ENCODE measurements at places on chromosomes 3 and 15.

GRCh38 chr15:67824976-67825880, at the start of gene SKOR1:
TSS of gene SKOR1 (plus strand) at chr15:67825509. CDS start at chr15:67825603, 94 bp downstream.
- no peak for DNase-seq

DNA sequence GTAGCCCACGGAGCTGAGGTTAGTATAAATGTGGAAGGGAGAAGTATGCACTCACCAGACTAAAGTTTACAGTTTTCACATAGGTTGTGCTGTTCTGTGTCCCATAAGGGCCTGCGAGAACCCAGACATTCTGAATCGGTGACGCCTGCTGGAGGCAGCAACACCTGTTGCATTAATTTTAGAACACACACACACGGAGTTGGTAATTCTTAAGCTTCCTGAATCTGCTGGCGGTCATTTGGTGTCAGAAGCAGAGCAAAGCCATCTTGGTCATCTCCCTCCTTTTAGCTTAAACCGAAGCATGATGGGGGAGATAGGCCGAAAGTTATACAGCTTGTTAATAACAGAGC, 41.1 kb upstream of the AP3B2 start:
- no peak for DNase-seq

- no peak for DNase-seq
These were observed 57.4 kb upstream of the C15orf61 start for GRCh38 chr15:67463488-67463887.

DNA sequence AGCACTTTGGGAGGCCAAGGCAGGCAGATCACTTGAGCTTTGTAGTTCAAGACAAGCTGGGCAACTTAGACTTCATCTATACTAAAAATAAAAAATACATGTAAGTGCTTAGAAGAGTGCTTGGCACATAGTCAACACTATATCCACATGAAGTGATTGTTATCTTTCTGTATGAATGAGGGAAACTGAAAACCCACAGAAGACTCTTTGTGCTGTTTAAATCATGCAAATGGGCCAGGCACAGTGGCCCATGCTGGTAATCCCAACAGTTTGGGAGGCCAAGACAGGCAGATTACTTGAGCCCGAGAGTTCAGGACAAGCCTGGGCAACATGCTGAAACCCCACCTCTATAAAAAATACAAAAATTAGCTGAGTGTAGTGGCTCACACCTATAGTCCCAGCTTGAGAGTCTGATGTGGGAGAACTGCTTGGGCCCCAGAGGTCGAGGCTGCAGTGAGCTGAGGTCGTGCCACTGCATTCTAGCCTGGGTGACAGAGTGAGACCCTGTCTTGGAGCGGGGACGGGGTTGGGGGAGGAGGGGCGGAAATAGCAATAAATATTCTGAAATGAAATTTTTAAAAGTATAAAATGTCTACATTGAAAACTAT, 129.7 kb downstream of the NR2E3 start:
- DNase-seq: no peak

DNA sequence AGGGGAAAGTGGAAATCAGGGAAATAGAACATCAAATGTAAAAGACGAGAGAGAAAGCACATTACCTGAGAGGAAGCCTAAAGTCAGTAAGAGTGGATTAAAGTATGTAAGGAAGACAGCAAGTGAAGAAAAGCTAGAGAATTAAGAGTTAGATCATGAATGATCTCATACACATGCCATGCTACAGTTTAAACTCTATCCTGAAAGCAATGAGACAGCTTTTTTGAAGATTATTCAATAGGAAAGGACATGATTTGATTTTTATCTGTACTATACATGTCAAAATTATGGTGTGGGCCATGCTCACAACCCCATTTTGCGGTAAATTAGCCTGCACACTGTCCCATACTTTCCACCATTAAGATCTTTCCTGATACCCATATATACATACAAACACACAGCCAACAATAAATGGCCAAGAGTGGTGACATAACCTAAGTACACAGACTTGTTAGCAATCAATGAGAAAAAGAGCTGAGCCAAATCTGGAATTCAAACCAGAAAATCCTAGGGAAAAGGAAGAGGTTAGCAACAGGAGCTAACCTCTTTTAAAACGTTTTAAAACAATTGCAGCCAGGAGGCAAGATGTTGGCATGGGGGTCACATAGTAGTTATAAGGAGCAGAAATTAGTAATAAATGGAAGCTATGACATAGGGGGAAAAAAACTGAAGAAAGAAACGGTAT, 4.5 kb downstream of the MYO9A start:
- peak; percentile 12 for DNase-seq

DNA sequence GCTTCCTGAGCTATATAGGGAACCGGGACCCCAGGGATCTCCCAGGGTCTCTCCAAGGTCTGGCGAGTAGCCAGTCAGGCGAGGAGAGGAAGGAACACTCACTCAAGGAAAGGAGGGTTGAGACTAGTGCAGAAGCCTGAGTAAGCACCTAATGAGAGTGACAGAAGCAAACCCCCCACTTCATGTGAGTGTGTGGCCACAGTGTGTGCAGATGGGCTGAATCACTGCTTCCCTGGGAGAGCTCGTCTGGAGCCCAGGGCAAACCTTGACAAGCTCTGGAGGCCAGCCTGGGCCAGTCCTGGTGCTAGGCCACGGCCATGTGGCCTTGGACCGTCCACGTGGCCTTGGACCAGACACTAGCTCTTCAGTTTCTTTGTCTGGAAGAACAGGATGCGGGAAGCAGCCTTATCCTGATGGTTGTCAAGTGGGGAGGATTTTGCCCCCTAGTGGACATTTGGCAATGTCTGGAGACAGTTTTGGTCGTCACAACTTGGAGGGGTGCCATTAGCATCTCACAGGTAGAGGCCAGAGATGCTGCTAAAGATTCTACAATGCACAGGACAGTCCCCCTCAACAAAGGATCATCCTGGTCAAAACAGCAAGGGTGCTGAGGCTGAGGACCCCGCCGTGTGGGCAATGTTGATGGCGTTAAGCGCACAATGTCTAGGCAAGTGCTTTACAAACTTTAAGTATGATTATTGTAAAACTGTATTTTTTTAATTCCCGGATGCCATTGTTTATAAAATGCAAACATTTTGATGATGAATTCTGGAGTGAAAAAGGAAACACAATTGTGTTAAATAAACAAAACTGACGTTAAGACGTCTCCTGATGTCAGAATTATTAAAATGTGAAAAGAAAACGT, 34.8 kb upstream of the CTSH start:
- peak; percentile 75 for DNase-seq

DNA sequence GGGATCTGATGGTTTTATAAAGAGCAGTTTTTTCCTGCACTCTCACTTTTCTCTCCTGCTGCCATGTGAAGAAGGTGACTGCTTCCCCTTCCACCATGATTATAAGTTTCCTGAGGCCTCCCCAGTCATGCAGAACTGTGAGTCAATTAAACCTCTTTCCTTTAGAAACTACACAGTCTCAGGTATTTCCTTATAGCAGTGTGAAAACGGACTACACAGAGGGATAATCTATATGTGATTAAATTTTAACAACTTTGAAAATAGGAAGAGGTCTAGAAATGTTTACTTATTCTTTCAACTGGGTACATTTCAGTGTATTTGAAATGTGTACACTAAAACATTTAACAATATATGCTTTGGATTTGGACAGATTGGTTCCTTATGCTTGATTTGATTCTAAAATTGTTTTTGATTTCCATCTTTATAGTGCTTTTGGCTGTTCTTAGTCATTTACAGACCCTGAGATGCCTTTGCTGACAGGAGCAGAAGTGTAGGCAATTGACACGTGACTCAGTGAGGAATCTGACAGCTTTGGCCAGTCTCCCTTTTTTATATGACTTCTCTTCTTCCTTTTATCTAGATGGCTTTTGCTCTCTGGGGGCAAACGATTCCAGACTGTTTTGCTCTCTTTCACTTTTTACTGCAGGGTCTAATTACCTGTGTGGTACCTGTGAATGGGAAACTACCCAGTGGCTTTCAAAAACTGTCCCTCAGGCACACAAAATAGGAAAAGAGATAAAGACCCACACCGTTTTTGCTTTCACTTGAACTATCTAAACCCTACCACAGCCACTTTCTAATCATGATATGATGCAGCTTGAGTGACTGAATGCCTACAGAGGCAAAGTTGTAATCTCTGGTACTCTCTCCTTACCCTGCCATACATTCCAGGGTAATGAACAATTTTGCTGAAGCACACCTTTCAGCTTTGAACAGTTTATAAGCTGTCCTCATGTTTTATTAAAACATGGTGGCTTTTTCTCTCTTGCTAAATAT, 422.6 kb downstream of the ROBO1 start:
- no peak for DNase-seq

- DNase-seq: no peak
These were observed 857.3 kb downstream of the TUSC7 start for GRCh38 chr3:117566926-117567325.

- DNase-seq: peak; percentile 98
These were observed 123.2 kb upstream of the SLC7A14 start for GRCh38 chr3:170709046-170709445.

DNA sequence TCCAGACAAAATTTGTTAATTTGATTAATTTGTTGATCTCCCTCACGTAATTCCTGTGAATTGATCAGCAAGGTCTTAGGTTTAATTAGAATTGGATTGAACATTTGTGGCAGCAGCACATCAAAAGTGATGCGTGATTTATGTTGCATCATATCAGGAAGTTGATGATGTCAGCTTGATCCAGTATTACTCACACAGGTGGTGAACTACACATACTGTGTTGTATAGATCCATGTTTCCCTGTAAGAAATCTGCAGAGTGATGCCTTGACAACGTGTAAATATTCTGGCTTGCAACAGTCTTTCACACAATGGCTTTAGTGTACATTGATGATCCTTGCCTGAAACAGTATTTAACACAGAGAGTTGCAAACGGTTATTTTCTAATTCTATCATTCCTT, 200.4 kb downstream of the ADAMTSL3 start:
- DNase-seq: no peak

DNA sequence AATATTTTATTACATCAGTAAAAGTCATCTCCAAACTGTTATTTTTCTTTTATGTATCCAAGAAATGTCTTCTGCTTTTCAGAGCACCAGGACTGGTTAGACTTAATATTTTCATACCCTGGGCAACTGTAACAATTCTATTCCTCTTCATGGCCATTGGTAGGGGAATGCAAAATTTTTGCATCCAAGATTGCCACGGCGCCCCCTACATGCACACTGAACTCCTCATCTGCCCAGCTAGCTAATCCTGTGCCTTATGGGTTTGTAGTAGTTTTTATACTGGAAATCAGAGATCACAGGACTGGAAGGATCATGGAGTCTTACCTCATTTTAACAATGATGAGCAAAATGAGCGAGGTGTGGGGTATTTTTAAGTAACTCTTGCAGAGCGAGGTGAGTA, 74.2 kb downstream of the CRTC3 start:
- DNase-seq: peak; percentile 19

DNA sequence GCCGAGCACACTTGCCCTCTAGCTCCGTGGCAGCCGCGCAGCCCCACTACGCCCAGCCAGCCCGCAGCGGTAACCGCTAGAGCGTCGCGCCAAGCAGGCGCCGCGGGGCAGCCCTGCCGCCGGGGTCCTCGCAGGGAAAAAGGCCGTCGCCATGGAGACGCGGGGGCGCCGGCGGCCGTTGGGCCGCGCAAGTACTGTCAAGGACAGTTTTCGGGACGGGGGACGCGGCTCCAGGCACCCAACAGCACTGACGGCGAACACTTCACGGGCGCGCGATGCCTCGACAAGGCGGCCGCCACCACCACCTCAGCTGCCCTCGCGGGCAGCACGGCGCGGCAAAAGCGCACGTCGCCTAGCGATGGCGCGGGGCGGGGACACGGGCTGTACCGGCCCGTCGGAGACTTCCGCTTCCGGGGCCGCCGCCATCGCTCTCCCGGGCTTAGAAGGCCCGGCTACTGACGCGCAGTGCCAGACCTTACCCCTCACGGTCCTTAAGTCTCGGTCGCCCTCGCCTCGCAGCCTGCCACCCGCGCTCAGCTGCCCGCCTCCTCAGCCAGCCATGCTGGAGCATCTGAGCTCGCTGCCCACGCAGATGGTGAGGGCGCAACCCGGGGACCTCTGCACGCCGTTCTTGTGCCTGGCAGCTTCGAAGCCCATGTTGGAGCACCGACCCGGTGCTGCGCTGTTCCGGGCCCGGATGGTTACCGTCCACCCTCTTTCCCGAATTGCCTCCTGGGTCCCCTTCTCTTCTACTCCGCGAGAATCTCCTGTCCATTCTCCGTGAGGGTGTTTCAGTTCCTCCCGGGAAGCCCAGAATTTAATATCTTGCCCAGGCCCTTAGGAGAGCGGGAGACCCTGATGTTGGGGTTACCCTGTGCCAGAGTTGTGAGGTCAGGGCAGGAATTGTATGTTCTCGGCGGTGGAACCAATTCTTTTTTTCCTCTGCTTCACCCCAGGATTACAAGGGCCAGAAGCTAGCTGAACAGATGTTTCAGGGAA, at the start of the genes GLT8D1 and SPCS1:
TSS of gene GLT8D1 (minus strand) at position 104 of the 999 bp plus-strand sequence. CDS start 5,331 bp downstream, outside the sequence.
TSS of gene SPCS1 (plus strand) at position 419 of the 999 bp plus-strand sequence. CDS start at position 560, 141 bp downstream.
- peak; percentile 84 for DNase-seq

DNA sequence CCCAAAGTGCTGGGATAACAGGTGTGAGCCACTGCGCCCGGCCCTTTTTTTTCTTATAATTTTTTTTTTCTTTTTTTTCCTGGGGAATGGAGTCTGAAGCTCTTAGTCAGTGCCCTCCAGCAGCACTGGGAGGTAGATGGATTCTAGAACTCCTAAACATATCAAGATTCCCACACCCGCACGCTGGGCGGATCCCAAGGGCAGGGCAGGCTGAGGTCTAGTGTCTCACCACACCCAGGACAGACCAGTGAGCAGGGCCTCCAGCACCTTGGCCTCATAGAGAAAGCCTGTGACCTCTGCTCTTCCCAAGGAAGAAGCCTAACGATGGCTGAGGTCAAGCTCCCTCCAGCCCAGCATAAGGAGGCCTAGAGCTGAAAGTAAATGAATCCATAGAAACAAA, 153.7 kb upstream of the MEF2A start:
- DNase-seq: no peak

DNA sequence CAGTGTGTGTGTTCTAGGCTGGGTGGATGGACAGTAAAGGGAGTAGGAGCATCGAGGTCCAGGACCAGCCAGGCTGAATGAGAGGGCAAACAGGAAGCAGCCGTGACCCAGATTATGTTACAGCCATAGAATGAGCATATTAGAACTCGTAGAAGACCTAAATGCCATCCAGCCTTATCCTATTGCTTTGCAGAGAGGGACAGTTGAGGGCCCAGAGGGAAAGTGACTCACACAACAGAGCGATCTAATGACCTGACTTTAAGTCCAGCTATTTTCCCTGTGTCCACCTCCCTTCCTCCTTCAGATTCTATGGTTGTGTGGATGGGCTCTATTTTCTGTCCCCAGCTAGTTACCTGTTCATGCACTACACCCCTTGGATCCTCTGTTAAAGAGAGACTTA, 634.1 kb upstream of the TBL1XR1 start:
- peak; percentile 44 for DNase-seq

- DNase-seq: no peak
These were observed 534.5 kb upstream of the KCNMB2 start for GRCh38 chr3:178001670-178002101.

- peak; percentile 26 for DNase-seq
These were observed 15.2 kb downstream of the NRROS start for GRCh38 chr3:196654735-196655090.

DNA sequence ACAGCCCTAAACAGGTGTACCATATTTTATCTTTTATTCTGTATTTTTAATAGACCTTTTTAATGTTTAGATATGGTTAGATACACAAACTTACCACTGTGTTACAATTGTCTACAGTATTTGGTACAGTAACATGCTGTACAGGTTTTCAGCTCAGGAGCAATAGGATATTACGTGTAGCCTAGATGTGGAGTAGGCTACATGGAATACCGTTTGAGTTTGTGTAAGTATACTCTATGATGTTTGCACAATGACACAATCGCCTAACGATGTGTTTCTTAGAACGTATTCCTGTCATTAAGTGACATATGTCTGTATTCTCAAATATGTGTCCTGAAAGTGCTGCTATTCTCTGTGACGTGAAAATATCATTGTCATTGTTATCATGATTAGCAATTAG, 62.6 kb downstream of the MFSD1 start:
- DNase-seq: no peak
